ENCODE measurements at places on chromosomes 4 and X.

GRCh38 chr4:148445860-148446330, 3.7 kb upstream of the NR3C2 start:
- DNase-seq: no peak

DNA sequence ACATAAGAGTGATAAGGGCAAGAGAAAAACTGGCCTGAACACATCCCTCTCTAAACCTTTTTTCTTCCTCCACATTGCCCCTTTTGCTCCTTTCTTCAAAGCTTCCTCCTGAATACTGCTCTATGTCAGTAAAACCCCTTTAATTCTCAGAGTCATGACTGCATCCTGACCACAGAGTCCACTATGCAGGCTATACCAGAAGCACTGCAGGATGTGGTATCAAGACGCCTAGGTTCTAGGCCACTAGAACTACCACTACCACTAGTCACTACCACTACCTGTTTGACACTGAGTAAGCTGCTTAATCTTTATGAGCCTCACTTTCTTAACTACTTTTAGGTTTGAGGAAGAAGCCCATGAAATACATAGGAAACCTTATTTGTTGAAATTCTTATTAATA, 38.7 kb downstream of the ARHGEF9 start:
- no peak for DNase-seq

- no peak for DNase-seq
Observed at GRCh38 chr4:38699112-38699511, 35.1 kb downstream of the KLF3 start.

- DNase-seq: no peak
Observed at GRCh38 chrX:10630320-10630719, 9.9 kb upstream of the MID1 start.

DNA sequence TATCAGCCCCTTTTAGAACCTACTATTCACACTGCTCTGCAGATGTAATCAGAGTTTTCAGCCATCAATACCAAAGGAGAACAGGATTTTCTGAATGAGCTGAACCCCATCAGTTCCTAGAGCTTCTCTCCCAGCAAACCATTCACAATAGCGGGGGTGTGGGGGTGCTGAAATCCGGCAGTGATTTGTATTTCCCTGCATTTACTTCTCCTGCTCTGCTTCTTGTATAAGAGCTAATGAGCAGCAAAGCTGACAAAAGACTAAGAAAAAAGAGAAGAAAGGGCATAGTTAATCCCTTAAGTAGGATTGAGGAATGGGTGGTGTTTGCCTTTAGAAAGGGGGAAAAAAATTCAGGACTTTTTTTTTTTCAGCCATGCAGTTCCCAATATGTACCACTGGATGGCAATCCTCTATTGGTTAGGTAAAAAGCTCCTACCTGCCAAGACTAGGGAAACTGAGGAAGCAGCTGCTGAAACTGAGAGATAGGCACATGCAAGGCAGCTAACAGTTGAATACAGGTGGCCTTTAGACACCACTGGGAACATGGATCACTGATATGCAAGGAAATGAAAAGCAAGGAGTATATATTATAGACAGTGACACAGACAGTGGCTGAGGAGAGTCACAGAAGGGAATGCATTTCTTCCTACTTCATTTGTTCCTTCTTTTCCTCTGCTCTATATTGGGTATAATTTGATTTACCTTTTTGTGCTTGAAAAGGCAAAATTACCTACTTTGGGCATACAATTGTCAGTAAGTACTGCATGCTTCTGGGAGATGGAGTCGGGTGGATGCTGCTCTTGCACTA, 217.9 kb downstream of the HS6ST2 start:
- no peak for DNase-seq

Measured in activated T-helper 1 cell treated with anti-CD3 and anti-CD28 coated beads, Interleukin-2, amount 50 U/mL, for 16 hours (primary cell).